ENCODE measurements at places on chromosomes 5 and 9. TPM values are rescaled to one million over a fixed set of nuclear protein-coding genes. Genes with fewer than 3 reads are reported as not detected.

DNA sequence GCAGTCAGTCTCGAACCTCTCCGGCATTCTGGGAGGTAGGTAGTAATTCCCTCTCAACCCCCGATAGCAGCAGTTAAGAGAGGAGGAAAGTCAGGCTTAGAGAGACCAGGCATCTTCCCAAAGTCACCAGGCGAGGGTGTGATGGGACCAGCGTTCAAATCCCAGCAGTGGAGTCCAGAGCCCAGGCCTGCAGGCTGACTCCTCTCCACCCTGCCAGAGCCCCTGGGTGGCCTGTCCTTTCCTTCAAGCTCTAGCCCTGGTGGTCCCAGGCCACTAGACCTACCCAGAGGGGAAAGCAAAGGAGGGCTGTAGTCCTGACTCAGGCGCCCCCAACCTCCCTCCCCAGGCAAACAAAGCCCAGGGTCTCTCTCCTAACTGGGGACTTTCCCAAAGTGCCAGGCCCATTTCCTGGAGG lies 4.2 kb upstream of the NR5A1 start:
- DNase-seq = no peak

DNA sequence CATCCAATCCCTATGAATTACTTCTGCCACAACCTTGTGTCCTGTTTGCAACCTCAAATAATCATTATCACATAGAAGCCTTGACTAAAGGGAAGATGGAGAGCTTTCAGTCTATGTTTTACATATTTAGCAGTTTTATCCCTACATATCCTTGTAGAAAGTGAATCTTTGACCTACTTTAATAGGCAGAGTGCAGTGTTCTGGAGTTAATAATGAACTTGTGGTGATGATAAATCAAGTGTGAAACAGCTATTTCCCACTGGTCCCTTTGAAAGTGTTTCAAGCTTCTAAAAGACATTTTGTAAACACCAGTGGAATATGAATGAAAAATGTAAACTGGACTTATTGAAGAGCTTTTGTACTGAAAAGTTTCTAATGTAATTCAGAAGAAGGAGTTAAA lies 406.7 kb downstream of the GABRG2 start:
- no peak for DNase-seq

TCERG1 gene
- total RNA-seq = 68.7 TPM

DNA sequence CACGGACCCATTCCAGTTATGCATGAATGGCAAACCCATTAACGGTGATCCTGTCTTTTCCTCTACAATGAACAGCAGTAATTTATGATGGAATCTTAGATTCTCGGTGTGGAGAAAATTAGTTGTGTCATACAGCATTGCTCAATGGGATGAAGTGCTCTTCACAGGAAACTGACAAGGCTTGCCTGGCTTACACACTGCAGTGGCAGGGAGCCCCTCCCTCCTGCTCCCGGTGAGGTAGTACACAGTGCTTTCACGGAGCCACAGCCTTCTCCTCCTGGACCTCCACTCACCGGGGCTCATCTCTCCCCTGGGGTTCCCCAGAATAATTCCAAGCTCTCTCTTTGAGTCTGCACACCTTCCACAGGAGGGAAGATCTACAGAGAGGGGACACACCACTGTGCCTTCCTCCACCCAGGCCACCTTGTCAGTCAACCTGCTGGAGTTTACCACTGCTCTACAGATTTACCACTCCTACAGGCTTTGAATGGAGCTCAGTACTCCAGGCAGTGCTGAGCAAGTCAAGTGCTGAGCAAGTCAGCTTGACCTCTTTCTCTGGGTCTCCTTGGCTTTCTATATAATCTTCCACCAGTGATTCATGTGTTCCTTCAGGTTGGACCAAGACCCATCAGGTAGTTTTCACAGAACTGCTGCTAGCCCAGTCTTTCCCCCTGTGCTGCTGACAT lies 59.1 kb upstream of the TBC1D2 start:
- no peak for DNase-seq

GRCh38 chr5:180787711-180788431 lies 14.7 kb downstream of the MGAT1 start:
- no peak for DNase-seq

- no peak for DNase-seq
Measured at GRCh38 chr5:108975697-108976096, 228.0 kb downstream of the FER start.

GRCh38 chr9:94984891-94985476 lies 258.5 kb downstream of the AOPEP start:
- DNase-seq = no peak

- DNase-seq = peak; percentile 77
Measured at GRCh38 chr5:134371834-134372340, 518 bp downstream of the UBE2B start.

ECSCR gene
- 33.2 TPM for total RNA-seq

SSNA1 gene
- 37.4 TPM for total RNA-seq

GRCh38 chr5:129431406-129431805 lies 28.7 kb upstream of the ADAMTS19 start:
- no peak for DNase-seq

DNA sequence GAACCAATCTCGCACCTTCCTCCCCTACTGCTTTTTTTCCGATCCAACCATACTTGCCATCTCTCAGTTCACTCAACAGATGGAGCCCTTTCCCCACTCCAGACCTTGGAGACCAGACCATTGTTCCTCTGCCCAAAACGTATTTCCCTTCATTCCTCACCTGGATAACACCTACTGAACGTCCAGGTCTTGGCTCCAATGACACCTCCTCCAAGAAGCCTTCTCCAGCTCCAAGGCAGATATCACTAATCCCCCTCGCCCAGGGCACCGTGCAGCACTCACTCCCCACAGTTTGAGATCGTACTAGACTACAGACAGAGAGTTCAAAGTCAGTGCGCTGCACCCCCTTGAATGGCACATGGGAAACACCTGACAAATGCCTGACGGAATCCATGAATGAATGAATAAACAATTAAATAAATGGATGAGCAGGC lies 47.1 kb upstream of the AKNA start:
- no peak for DNase-seq

DNA sequence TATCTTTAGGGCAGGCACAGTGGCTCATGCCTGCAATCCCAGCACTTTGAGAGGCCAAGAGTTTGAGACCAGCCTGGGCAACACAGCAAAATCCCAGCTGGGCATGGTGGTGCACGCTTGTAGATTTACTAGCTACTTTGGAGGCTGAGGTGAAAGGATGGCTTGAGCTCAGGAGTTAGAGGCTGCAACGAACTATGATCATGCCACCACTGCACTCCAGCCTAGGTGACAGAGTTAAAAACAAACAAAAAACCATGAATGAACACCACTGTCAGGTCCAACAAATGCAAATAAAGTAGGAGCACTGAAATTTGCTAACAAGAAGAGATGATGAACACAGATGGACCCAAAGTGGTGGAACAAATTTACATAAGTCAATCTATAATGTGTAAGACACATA lies 4.9 kb downstream of the PTBP3 start:
- DNase-seq = no peak

All from aorta (tissue), 5 donors.